ENCODE measurements at places on chromosomes 4 and X. TPM values are rescaled to one million over a fixed set of nuclear protein-coding genes. Genes with fewer than 3 reads are reported as not detected.

GRCh38 chrX:68354879-68355628 lies 78.2 kb downstream of the OPHN1 start:
- no peak for DNase-seq

DNA sequence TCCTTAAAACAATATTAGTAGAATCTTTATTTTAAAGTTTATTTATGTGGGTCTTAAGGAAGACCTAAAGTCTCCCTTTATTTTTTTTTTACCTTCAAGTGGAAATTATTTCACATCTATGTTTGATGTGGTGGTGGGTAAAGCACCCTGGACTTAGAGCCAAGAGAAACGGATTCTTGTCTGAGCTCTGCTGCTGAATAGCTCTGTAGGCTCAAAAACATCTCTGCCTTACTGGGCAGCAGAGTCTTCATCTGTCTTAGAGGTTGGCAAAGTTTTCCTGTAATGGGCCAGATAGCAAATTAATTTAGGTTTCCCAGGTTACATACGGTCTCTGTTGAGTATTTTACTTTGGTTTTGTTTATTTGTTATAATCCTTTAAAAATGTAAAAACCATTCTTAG lies 136.5 kb downstream of the CEP135 start:
- no peak for DNase-seq

DNA sequence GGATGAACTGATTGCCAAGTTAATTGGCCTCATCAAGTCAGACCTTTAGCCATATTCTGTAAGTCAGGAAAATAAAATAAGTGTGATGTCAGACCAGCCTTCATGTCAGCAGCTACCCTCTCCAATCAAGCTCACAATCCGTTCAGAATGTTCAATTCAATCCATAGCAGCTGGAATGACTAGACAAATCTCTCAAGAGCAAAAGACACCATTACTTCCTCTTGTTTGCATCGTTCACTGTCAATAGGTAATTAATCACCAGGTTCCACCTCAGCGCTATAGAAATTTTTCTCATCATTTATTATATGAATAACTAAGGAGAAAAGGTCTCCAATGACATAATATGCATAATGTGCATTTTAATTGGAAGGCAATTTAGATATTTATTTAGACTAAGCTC lies 321.0 kb upstream of the GRIA3 start:
- DNase-seq: no peak

- no peak for DNase-seq
Observed at GRCh38 chr4:37132351-37132974, 112.1 kb upstream of the NWD2 start.

GRCh38 chr4:165222651-165222994 lies 15.3 kb downstream of the KLHL2 start:
- no peak for DNase-seq

The PAGE5 gene
- total RNA-seq: not detected

The HTN3 gene
- total RNA-seq: not detected

All from naive thymus-derived CD8-positive, alpha-beta T cell (primary cell).